ENCODE measurements at places on chromosomes 11 and 22.

- no peak for DNase-seq
Measured at GRCh38 chr22:49849161-49850020, 4.3 kb upstream of the ZBED4 start.

- DNase-seq: peak; percentile 67
Measured at GRCh38 chr11:15327786-15328231, 213.1 kb downstream of the INSC start.

DNA sequence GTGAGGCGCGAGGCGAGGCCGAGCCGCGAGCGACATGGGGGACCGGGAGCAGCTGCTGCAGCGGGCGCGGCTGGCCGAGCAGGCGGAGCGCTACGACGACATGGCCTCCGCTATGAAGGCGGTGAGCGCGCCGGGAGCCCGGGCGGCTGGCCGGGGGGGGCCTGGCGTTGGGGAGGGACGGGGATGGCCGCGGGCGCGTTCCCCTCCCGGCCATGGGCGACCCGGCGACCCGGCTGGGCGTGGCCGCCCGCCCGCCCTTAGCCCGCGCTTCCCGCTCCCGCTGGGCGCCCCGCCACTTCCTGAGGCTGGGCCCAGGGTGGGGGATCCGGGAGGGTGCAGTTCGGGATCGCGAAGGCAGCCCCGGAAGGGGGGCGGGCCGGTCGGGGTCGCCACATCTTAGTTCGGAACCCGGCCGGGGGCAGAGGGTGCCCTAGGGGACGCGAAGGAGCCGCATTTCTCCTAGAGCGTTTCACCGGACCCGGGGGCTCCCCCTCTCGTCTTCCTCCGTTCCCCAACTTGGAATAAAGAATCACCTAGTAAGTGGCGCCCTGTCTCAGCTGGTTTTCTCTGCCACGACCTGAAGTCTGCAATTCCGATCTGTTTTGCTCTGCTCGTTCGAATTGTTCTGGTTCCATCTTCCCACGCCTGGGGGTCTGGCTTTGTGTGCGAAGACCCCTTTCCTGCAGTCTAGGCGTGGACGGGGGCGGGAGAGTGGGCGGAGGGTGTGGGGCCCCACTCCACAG is 536 bp downstream of the YWHAH start:
- DNase-seq: no peak

GRCh38 chr11:114563077-114563476 is 3.4 kb upstream of the NXPE1 start:
- DNase-seq: no peak

DNA sequence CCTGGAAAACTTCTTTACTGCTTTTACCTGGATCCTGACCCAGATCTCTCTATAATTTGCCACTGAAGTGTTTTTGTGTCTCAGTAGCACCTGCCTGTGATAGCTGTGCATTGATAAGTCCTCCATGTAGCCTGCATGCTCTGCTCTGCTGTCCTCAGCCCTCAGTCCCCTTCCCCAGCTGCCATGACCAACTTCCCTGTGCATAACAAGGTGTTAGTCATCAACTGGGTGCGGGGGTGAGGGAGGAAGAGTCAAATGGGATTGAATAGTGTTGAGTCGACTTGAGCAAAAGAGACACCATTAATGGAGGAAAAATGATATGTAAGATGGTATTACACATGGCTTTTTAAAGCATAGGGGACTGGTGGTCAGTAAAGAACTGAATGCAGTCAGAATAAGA is 92.2 kb upstream of the PLET1 start:
- no peak for DNase-seq

- DNase-seq: no peak
Measured at GRCh38 chr22:19818324-19819207, 36.1 kb downstream of the GNB1L start.

DNA sequence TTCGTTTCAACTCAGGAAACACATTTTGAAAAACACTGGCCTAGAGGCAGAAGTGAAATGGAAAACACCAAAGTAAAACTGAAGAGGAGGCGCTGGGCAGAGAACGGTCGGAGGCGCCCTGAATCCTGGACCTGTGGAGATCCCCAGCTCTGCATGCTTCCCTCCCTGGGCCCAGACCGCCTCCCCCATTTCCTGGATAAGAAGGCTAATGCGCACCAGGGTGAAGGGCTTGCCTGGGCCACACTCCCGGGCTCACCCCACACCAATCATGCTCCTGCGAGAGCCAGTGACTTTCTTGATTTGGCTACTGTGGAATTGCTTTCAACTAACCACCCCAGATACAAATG is 167.1 kb downstream of the CRYBB2 start:
- no peak for DNase-seq

- no peak for DNase-seq
Measured at GRCh38 chr11:12684816-12685215, 10.6 kb downstream of the TEAD1 start.

DNA sequence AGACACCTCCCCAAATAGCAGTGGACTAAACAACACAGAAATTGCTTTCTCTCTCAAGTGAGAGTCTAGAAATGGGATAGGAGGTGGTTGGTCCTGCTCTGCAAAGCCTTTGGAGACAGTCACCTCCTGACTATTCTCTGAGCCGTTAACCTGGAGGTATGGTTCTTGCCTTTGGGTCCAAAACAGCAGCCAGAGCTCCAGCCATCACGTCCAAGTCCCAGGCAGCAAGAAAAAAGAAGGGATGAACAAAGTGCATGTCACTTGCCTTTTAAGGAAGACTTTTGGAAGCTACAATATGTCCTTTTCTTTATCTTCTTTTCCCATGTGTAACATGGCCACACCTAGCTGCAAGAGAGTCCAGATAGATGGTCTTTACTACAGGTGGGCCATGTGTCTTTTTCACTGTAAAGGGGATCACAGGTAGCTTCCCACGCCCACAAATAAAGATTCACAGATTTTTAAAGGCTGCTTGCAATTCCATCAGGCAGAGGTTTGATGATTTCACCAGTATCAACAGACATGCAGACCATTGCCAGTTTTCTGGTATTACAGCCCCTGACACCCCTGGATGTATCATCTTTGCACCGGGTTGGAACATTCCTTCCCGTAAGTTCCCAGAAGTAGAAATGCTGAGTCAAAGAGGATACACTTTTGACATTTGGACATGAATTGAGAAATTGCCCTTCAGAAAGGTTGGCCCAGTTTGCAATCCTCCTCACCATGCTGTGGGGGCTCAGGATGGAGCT is 66.0 kb downstream of the MYEOV start:
- DNase-seq: peak; percentile 60

- DNase-seq: no peak
Measured at GRCh38 chr11:44743959-44744557, 17.3 kb downstream of the TSPAN18 start.

GRCh38 chr22:41603873-41604332 is 14.3 kb upstream of the PMM1 start:
- DNase-seq: no peak

DNA sequence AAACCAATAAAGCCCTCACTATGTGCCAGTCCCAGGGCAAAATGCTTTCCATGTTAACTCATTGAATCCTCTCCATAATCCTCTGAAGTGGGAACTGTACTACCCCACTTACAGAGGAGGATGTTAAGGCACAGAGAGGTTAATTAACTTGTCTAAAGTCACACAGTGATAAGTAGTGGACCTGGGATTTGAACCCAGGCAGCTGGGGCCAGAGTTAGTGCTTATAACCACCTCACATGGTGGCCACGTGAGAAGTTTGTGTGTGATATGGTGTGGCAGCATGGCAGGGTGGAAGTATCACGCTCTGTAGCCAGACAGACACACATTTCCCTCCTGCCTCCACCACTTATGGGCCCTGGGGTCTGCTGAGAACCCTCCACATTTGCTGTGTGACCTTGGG is 16.5 kb downstream of the PARVG start:
- no peak for DNase-seq

GRCh38 chr11:5081405-5081804 is 12.0 kb downstream of the OR52E1 start:
- DNase-seq: no peak

DNA sequence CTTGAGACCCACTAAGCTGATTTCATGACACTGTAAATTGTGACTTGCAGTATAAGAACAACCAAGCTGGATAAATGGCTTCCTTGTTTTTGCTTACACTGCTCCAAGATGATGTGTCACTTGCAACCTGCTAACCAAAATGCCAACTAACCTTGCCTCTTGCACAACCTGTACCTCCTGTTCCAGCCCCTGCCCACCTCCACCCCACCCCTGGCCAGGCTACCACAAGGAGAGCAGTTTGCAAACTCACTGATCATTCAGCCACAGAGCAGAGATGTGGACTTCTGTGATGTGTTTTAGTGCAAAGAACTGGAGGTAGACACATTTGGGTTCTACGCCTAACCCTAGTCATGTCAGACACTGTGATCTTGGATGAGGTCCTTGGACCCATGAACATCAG is 4.3 kb upstream of the APOL6 start:
- DNase-seq: no peak

- no peak for DNase-seq
Measured at GRCh38 chr22:46732513-46732912, 5.5 kb downstream of the CERK start.
